ENCODE measurements at places on chromosomes 7 and 10.

- H3K4me1 ChIP-seq, result peaks cover 37% of the 10 kb centered on the region
- no peaks in the 10 kb centered on the region for H3K36me3 ChIP-seq
- no peak for DNase-seq
- no peak overlapping the region for H3K4me3 ChIP-seq
- H3K27me3 ChIP-seq, result no peaks in the 10 kb centered on the region
Measured at GRCh38 chr7:66928388-66928787, 7.4 kb downstream of the TMEM248 start.

- H3K36me3 ChIP-seq, result no peaks in the 10 kb centered on the region
- no peak overlapping the region for H3K27ac ChIP-seq
- no peaks in the 10 kb centered on the region for H3K4me1 ChIP-seq
- no peak for DNase-seq
- no peak overlapping the region for H3K4me3 ChIP-seq
- no peaks in the 10 kb centered on the region for H3K27me3 ChIP-seq
Measured at GRCh38 chr7:37825038-37825437, 23.4 kb upstream of the NME8 start.

GRCh38 chr10:34254596-34254995 is 560.5 kb downstream of the PARD3 start:
- H3K27me3 ChIP-seq, result no peaks in the 10 kb centered on the region
- no peaks in the 10 kb centered on the region for H3K36me3 ChIP-seq
- no peak overlapping the region for H3K4me3 ChIP-seq

DNA sequence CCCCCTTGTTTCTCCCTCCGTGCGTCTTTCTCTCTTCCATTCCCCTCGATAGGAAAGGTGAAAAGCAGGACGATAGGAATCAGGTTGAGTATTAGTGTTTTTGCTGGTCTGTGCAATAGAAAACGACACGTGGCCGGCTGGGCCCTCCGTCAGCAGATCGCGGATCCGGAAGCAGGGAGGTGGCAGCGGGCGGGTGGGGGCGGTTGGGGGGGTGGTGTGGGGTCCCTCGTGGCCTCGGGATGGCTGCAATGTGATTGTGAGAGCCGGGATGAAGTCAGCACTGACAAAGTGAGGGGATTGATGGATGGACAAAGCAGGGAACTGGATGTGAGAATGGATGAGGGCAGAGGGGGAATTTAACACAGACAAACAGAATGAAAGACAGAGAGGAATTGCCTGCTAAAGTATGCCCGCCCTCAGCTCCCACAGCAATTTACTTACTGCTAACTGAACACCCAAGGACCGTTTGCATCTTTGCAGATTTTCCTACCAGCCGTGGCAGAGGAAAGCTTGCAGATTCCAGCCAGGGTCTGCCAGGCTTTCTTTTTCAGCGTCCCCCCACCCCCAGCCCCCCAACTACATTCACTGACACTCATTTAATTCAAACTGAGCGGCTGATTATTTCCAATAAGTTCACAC is 280.9 kb downstream of the LRMDA start:
- H3K4me1 ChIP-seq, result no peaks in the 10 kb centered on the region
- no peak for DNase-seq
- H3K4me3 ChIP-seq, result no peak overlapping the region
- no peak overlapping the region for H3K27ac ChIP-seq
- H3K36me3 ChIP-seq, result no peaks in the 10 kb centered on the region

GRCh38 chr10:78849115-78849514 is 219.7 kb upstream of the ZMIZ1 start:
- no peaks in the 10 kb centered on the region for H3K36me3 ChIP-seq
- DNase-seq, result no peak
- H3K4me1 ChIP-seq, result no peaks in the 10 kb centered on the region

- peaks cover 18% of the 10 kb centered on the region for H3K4me1 ChIP-seq
- H3K4me3 ChIP-seq, result peak overlapping the region; percentile 94
- DNase-seq, result no peak
- peak overlapping the region; percentile 89 for H3K27ac ChIP-seq
- no peaks in the 10 kb centered on the region for H3K27me3 ChIP-seq
Measured at GRCh38 chr7:108525327-108525984, 479 bp downstream of the PNPLA8 start.

GRCh38 chr10:62433181-62433692 is 59.1 kb downstream of the ZNF365 start:
- H3K36me3 ChIP-seq, result no peaks in the 10 kb centered on the region
- H3K4me1 ChIP-seq, result no peaks in the 10 kb centered on the region

GRCh38 chr10:102620591-102621442 is 23.5 kb upstream of the TRIM8 start:
- H3K4me3 ChIP-seq, result no peak overlapping the region
- H3K27me3 ChIP-seq, result no peaks in the 10 kb centered on the region
- H3K36me3 ChIP-seq, result no peaks in the 10 kb centered on the region
- no peak for DNase-seq
- no peaks in the 10 kb centered on the region for H3K4me1 ChIP-seq

DNA sequence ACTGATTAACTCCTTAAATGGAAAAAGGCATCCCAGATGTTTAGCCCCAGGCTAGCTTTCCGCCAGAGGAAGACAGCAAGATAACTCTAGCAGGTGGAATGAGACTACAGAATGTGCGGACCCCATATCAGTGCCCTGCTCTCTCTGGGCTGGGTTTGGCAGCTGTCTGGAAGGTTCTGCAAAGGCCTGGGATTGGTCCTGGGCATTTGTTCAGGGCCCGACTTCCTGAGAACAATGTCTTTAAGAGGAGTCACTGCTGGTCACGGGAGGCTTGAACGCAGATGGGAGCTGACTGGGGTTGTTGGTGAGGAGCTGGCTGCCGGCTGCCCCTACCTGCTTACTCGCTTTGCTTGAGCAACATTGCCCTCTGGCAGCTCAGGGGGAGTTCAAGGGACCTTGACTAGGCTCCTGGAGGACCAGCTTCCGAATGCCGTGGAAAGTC is 130.6 kb upstream of the BTBD16 start:
- no peaks in the 10 kb centered on the region for H3K27me3 ChIP-seq
- DNase-seq, result no peak
- no peaks in the 10 kb centered on the region for H3K4me1 ChIP-seq
- no peaks in the 10 kb centered on the region for H3K36me3 ChIP-seq
- no peak overlapping the region for H3K4me3 ChIP-seq
- no peak overlapping the region for H3K27ac ChIP-seq

DNA sequence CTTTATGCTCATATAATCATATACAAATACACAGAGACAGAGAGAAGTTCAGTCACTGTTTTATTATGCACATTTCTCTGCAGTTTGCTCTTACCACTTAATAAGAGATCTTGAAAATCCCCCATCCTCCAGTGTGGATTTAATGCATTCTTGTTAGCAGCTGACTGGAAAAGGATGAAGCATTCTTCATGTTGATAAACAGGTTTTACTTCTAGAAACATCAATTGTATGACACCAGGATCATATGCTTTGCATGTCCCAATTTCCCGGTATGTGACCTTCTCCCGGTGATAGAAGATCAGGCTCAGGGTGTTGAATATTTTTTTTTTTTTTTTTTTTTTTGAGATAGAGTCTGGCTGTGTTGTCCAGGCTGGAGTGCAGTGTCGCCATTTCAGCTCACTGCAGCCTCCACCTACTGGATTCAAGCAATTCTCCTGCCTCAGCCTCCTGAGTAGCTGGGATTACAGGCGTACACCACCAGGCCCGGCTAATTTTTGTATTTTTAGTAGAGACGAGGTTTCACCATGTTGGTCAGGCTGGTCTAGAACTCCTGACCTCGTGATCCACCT is 6.2 kb upstream of the CREB3L2 start:
- H3K4me3 ChIP-seq, result no peak overlapping the region
- no peak for DNase-seq
- peaks cover 3% of the 10 kb centered on the region for H3K4me1 ChIP-seq
- H3K36me3 ChIP-seq, result no peaks in the 10 kb centered on the region

- no peaks in the 10 kb centered on the region for H3K4me1 ChIP-seq
- no peak for DNase-seq
- H3K27me3 ChIP-seq, result no peaks in the 10 kb centered on the region
- no peak overlapping the region for H3K27ac ChIP-seq
Measured at GRCh38 chr10:129120441-129120840, 346.6 kb upstream of the MGMT start.

DNA sequence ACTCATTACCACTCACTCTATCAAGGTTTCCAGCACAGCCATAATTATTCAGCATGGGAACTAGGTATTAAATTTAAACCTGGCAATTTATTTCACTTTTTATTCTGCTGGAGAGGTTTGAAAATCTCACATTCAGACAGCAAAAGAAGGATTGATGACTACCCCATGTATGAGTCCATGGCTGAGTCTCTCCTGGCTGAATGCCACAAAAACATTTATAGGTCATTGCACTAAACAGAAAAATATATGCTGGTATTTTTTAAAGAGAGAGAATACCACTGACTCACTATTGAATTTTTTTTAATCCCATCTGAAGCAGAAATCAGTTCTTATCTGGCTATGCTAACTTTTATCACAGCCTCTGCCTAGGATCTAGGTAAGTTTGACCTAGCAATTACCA is 336.3 kb downstream of the PPP1R3A start:
- H3K27ac ChIP-seq, result no peak overlapping the region
- DNase-seq, result no peak
- H3K36me3 ChIP-seq, result no peaks in the 10 kb centered on the region
- no peaks in the 10 kb centered on the region for H3K4me1 ChIP-seq

- no peak overlapping the region for H3K4me3 ChIP-seq
- no peaks in the 10 kb centered on the region for H3K27me3 ChIP-seq
- no peaks in the 10 kb centered on the region for H3K4me1 ChIP-seq
- DNase-seq, result no peak
- H3K27ac ChIP-seq, result no peak overlapping the region
- H3K36me3 ChIP-seq, result peaks cover 27% of the 10 kb centered on the region
Measured at GRCh38 chr7:155774947-155775346, 37.3 kb downstream of the SHH start.

DNA sequence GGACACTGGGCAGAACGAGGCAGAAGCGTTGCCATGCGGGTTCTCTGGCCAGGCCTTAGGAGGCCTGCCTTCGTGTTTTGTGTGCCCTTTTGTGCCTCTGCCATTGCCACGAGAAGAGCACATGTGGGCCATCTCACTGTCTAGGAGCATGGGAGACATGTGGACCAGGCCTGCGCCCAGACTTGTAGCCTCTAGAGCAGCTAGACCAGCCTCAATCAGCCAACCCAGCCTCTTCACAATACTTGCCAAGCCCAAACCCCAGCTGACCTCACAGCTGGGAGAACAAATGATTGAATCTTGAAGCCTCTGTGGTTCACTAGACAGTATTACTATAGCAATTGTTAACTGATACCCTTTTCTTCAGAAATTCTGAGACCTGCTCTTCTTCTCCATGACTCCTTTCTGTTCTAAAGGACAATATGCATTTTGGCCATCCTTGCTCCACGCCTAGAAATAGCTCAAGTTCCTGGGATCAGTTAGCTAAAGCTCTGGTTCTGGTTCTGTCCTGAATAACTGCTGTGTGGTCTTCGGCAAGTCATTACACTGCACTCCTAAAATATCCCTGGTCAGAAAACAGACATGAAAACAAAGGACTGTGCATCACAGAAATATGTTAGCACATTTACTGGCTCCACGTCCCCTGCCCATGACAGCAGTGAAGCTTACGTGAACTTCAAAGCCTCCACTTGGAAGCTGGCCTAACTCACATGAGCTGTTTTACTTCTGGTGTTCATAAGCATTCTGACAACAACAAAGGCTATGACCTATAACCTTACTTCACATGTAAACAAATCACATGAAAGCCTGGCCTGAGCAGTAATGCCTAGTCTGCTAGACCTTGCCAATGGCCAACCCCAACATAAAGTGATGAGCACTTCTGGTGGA is 72.3 kb upstream of the MKRN1 start:
- H3K36me3 ChIP-seq, result no peaks in the 10 kb centered on the region
- H3K4me3 ChIP-seq, result no peak overlapping the region
- H3K27ac ChIP-seq, result no peak overlapping the region

- no peak overlapping the region for H3K27ac ChIP-seq
- no peaks in the 10 kb centered on the region for H3K36me3 ChIP-seq
- no peaks in the 10 kb centered on the region for H3K4me1 ChIP-seq
- no peaks in the 10 kb centered on the region for H3K27me3 ChIP-seq
Measured at GRCh38 chr7:33721895-33722294, 183.4 kb upstream of the BMPER start.

DNA sequence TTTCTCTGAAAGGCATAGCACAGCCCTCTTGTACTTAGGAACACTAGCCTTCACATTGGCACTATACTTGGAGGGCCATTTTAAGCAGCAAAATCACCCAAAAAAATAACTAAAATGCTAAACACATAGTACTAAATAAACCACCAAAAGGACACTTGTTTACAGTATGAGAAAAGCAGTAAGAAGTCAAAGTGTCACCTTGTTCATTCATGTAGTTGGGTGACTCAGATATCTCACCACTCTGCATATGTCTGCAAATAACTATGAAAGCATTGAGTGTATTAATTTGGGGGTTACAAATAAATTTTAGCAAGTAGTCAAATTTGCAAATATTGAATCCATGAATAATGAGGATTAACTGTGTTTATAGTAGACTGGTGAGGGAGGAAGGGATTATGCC is 107.6 kb downstream of the ELAPOR2 start:
- no peak overlapping the region for H3K4me3 ChIP-seq
- H3K27me3 ChIP-seq, result no peaks in the 10 kb centered on the region
- no peak overlapping the region for H3K27ac ChIP-seq
- DNase-seq, result no peak
- H3K36me3 ChIP-seq, result no peaks in the 10 kb centered on the region
- no peaks in the 10 kb centered on the region for H3K4me1 ChIP-seq

DNA sequence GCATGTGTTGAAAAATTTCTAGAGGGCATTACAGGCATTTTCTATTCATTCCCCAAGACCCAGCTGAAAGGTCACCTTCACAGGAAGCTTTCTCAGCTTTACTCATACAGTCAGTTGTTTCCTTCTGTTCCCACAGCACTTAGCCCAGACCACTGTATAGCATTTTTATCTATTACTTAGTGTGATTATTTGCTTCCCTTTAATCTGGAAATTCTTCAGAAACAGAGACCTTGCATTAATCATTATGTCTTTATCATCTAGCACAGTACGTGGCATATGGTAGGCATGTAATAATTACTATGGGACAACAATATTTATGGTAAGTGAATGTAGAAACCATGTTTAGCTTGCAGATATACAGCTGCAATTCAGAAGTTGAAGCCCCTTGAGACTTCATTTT is 38.2 kb upstream of the CDK6 start:
- no peaks in the 10 kb centered on the region for H3K36me3 ChIP-seq
- no peak overlapping the region for H3K27ac ChIP-seq
- no peak for DNase-seq
- H3K27me3 ChIP-seq, result no peaks in the 10 kb centered on the region

DNA sequence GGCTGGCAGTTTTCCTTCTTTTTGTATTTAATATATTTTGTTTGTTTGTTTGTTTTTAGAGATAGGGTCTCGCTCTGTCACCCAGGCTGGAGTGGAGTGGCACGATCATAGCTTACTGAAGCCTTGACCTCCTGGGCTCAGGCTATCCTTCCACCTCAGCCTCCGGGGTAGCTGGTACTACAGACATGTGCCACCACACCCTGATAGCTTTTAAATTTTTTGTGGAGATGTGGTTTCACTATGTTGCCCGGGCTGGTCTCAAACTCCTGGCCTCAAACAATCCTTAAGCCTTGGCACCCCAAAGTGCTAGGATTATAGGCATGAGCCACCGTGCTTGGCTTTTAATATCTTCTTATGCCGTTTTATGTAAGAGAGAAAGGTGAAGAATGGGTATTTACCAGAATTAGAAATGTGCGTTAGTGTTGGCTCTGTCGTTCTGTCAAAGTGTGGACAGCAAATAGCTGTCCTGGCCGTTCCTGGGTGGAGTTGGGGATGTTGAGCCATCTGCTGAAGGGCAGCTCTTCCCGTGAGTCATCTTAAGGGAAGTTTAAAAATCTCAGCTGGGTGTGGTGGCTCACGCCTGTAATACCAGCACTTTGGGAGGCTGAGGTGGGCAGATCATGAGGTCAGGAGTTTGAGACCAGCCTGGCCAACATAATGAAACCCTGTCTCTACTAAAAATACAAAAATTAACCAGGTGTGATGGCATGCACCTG is 14.8 kb downstream of the OGDH start:
- H3K27me3 ChIP-seq, result no peaks in the 10 kb centered on the region
- no peak overlapping the region for H3K27ac ChIP-seq
- DNase-seq, result no peak
- H3K4me1 ChIP-seq, result peaks cover 18% of the 10 kb centered on the region
- H3K36me3 ChIP-seq, result peaks cover 5% of the 10 kb centered on the region
